ENCODE measurements at places on chromosomes 11 and 22.

GRCh38 chr11:35073691-35074419 lies 65.1 kb upstream of the CD44 start:
- peak; percentile 22 for DNase-seq

GRCh38 chr11:19595840-19596751 lies 116.5 kb upstream of the NAV2 start:
- DNase-seq = no peak

DNA sequence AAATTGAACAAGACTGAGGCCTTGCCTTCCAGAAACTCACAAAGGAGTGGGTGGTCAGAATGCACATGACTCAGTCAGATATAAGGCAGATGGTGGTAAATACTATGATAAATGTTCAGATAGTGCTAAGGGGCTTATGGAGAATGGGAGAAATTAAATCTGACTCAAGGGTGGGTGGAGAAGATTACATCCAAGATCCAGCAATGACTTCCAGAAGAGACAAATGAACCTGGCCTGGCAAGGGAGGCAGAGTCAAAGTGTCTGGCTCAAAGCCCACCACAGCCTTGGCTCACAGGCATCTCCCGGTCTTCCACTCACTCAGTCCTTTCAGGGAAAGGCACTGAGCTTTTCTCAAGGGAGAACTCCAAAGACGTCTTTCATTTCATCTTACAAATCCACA lies 6.1 kb upstream of the ZBTB16 start:
- DNase-seq = no peak

- no peak for DNase-seq
Measured at GRCh38 chr22:25497716-25498115, 66.8 kb upstream of the GRK3 start.

- no peak for DNase-seq
Measured at GRCh38 chr11:44726283-44727113, at the start of gene TSPAN18. Gene TSPAN18, plus strand, starts transcription at chr11:44726962. Its CDS starts 179,455 bp downstream, at chr11:44906417.

DNA sequence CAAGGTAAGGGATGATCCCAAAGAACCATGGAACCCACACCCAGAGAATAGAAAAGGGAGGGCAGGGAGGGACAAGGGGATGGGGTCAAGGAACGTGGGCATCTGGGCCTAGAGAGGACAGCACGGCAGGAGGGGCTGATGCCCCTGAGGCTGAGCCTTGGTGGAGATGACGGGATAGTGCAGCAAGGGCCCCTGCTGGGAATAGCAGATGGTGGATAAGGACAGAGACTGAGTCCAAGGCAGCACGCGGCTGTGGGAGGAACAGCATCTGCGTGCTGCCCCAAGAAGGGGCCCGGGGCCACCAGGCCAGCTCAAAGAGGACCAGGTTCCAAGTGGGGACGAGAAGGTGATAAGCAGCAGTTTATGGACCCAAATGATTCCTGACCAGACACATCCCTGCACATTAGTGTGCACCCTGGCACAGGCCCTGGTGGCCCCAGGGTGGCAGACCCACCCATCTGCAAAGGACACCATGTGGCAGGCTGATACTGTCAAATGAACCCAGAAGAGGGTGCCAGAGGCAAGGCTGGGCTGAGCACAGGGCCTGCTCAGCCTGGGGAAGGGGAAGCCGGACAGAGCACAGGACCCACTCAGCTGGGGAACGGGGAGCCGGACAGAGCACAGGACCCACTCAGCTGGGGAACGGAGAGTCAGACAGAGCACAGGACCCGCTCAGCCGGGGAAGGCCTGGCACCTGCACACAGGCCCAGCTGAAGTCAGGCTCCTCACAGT lies 12.8 kb upstream of the TESMIN start:
- no peak for DNase-seq

DNA sequence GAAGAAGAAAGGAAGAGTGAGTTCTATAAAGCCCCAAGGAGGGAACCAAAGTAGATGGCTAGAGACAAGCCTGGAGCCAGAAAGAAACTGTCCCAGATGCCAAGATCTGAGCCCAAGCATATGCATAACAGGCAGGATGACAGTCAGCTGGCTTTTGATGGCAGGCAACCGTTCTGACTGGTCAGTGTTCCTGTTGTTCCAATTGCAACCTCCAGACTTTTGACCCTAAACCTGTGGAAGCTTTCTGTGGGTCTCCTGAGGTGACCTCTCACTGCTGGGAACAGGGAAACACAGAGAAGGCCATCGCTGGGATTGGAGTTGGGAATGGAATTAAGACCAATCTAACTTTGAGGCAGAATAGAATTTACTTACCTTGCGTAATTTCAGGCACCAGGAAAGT lies 21.6 kb upstream of the NNMT start:
- DNase-seq = no peak

- no peak for DNase-seq
Measured at GRCh38 chr22:38133331-38133730, 22.8 kb upstream of the BAIAP2L2 start.

DNA sequence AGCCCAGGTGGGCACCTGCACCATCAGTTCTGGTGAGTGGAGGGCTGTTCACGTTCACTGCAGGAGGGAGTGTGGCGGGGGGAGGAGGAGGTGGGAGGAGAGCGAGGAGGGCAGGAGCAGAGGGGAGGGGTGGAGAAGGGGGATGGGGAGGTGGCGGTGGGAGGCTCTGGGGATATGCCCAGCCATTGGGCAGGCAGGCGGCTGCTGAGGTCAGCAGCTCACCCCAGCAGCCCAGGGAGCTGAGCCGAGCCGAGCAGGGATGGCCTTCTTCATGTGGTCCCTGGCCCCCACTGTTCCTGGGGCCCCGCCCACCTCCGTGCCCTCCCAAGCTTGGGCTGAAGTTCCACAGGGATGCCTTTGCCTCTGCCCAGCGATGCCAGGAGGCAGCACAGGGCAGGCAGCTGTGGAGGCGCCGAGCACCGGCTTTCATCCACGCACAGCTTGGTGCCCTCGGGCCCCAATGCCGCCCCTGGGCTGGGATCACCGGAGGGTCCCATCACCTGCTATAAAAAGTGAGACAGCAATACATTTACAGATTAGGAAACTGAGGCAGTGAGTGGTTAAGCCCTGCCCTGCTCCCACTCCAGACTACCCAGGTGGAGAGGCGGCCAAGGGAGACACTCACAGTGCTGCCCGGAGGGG lies 21.6 kb downstream of the RTN4R start:
- no peak for DNase-seq

GRCh38 chr22:25353516-25354445 lies 134.3 kb downstream of the CRYBB2 start:
- no peak for DNase-seq

- no peak for DNase-seq
Measured at GRCh38 chr22:41862530-41863266, 29.8 kb downstream of the SREBF2 start.

DNA sequence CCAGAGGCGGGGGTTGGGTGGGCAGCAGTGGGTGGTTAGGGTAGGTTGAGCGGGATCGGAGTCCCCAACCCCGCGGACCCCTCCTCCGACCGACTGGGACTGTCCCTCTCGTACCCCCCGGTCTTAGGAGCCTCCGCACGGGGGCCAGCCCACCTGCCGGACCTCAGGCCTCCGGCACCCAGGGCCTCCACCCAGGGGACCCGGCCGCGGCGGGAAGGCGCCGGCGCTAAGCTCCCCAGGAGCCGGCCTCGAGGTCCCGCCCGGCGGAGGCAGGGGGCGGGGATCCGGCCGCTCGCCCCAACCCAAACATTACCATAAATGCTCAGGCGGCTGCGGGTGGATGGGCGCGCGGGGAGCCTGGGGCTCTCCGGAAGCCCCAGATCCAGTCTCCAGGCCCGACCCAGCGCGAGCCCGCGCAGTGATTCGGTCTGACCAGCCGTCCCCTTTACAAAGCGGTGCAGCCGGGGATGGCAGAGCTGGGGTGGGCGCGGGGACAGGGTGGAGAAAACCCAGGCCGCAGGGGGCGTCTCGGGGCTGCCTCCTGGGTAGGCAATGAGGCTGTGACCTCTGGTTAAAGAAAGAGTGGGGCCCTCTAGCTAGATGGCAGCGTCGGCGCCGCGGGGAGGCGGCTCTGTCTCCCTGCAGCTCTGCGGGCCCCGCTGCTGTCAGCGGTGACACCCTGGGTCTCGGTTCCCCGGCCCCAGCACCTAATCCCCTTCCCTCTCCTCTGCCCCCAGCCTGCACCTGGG lies 4.0 kb upstream of the MCAM start:
- no peak for DNase-seq

GRCh38 chr11:126525702-126526101 lies 170.2 kb downstream of the ST3GAL4 start:
- DNase-seq = no peak

DNA sequence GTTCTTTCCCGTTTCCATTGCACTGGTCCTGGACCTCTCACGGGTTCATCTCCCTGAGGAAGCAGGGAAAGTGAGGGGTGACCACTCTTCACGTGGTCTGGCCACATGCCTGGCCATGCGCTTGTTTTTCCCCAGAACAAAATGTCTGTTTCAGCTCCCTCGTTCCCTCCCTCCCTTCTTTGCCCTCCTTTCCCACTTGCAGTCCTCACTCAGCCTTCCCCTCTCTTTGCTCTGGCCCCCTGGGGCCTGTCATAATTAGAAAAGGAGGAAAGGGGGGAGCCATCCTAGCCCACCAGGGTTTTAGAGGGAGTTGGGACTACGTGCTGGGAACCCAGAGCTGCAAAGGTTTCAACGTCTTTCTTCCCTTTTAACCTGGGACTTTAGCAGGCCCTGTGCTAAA lies 52.8 kb upstream of the CADM1 start:
- DNase-seq = no peak
